ENCODE measurements at places on chromosomes 5 and 9.

GRCh38 chr9:75892216-75892911 is 1.9 kb downstream of the PCSK5 start:
- DNase-seq, result no peak

DNA sequence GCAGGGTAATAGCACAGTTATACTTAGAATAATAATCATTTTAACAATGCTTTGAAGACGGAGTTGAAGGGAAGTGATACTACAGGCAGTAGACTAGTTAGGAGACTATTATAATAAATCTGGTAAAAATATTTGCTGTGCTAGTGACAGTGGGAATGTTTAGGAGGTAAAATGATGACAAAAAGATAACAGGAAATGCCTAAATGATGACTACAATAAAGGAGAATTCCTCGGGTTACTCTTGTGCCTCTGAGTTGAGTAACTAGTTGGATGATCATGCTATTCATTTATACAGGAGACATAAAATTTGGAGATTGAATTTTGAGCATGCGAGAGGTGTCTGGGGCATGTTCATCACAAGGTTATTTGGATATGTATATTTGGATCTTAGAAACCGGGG is 32.2 kb upstream of the PAM start:
- no peak for DNase-seq

- DNase-seq, result no peak
Measured at GRCh38 chr9:81069923-81070322, 619.4 kb downstream of the TLE1 start.

GRCh38 chr9:104826079-104826775 is 62.3 kb downstream of the NIPSNAP3B start:
- no peak for DNase-seq

DNA sequence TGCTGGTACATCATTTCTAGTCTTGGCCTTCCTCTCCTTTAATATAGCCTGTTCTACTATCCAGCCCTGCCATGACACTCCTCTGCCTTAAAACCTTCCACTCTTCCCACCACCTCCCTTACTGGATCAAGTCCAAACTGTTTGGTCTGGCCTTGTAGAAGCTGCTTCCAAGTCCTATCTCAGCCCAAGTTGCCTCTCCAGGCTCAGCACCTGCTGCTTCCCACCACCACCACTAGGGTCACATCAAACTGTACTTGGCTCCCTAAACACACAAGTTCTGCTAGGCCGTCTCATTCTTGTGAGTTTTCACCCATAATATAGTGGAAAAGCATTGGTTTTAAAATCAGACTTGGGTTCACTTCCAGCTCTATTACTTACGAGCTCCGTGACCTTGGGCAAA is 1.4 kb downstream of the NDUFA8 start:
- no peak for DNase-seq

GRCh38 chr5:169746147-169746694 is 109.1 kb downstream of the DOCK2 start:
- DNase-seq, result no peak

GRCh38 chr5:55547781-55548180 is 13.0 kb upstream of the PLPP1 start:
- DNase-seq, result no peak

DNA sequence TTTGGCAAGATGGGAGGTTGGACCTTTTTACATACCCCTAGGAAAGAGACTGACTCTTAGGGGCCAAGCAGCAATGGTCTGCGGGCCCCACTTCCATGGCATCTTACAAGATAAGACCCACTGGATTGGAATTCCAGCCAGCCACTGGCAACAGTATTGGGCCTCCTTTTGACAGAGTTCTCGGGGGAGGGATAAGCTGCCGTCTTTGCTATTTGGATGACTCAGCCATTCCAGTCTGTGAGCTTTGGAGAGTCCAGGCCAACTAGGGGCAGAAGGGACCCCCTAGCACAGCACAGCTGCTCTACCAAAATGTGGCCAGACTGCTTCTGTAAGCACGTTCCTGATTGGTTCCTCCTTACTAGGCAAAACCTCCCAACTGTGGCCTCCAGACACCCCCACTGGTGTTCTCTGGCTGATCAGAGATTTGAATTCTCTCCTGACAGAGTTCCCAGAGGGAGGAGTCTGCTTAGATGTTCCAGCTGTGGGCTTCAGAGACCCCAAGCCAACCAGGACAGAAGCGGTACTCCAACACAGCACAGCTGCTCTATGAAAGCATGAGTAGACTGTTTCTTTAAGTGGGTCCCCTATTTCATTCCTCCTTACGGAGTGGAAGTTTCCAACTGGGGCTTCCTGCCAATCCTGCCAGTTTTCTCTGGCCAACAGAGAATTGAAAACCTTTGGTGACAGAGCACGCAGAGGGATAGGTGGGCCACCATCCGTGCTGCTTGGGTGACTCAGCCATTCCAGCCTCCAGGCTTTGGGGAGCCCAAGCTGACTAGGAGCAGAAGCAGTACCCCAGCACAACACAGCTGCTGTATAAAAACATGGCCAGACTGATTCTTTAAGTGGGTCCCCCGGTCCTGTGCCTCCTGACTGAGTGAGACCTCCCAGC is 672.1 kb upstream of the RIOK2 start:
- no peak for DNase-seq

DNA sequence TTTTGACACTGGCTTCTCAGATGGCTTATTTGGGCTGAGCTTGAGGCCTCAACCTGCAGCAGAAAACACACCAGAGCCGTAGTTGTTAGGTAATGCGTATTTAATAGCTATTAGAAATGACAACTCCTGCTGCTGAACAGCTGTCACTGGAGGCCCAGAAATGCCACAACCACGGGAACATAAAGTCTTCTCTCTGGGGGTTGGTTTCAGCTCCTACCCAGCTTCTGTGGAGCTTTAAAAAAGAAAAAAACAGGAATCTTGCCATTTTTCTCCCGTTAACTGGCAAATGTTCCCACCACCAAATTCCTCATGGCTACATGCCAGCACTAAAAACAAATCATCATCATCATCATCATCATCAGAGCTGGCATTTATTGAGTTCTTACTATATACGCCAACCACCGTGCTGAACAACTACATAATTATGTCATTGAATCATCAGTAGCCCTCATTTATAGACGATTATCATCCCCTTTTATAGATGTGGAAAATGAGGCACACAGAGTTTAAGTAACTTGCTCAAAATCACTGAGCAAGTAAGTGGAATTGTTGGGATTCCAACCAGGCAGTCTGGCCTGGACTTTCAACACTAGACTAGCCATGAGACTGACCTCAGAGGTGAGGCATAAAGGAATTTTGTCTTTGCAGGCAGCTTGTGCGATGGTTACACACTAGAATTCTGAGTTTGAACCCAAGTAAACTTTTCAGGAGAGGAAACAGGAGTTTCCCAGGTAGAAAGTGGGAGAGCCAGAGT is 185.3 kb upstream of the WWC1 start:
- DNase-seq, result no peak

GRCh38 chr5:37375091-37375490 is 4.0 kb upstream of the WDR70 start:
- DNase-seq, result no peak

- no peak for DNase-seq
Measured at GRCh38 chr9:127035423-127035822, 87.0 kb downstream of the ANGPTL2 start.

GRCh38 chr5:54769746-54770145 is 215.6 kb downstream of the ESM1 start:
- no peak for DNase-seq

DNA sequence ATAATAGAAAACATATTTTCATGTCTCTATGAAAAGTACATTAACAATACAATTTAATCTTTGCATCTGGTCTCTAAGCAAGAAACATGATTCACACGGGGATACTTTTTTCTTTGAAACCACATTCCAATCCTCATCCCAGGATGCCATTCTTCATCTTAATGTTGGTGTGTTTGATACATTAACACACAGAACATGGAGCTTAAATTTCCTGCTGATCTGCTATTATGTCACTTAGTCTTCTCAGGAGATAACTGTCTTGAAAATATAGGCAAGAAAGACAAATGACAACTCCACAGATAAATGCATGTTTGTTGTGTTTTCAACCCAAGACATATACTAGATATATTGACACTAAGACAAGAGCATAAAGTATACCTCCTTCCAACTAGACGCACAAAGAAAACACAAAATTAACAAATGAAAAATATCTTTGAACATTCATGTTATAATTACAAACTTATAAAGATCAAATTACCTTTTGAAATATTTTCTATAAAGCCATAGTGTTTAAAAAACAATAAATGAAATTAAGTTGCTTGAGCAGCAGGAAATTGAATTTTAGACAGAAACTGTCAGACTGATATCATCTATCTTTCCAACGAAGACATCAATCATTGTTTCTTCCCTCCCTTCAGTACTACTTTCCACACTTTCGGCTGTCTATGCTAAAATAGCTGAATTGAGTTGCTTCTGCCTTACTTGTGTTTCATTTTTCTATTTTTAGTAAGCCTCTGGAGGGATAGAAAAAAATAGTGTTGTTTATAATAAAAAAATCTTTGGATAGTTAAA is 1676.7 kb upstream of the CDH9 start:
- DNase-seq, result no peak

GRCh38 chr5:1195439-1195838 is 6.0 kb upstream of the SLC6A19 start:
- no peak for DNase-seq

GRCh38 chr5:15344954-15345353 is 155.0 kb upstream of the FBXL7 start:
- DNase-seq, result no peak

- no peak for DNase-seq
Measured at GRCh38 chr5:57486027-57486602, 3.5 kb upstream of the ACTBL2 start.

GRCh38 chr9:126561582-126561981 is 52.1 kb upstream of the LMX1B start:
- DNase-seq, result no peak

GRCh38 chr5:142472306-142472951 is 147.6 kb upstream of the SPRY4 start:
- no peak for DNase-seq

GRCh38 chr9:95080961-95081647 is 236.4 kb downstream of the FANCC start:
- DNase-seq, result no peak

GRCh38 chr9:127707766-127708165 is 978 bp downstream of the CFAP157 start:
- DNase-seq, result no peak

- no peak for DNase-seq
Measured at GRCh38 chr5:77725616-77726015, 50.5 kb downstream of the TBCA start.

DNA sequence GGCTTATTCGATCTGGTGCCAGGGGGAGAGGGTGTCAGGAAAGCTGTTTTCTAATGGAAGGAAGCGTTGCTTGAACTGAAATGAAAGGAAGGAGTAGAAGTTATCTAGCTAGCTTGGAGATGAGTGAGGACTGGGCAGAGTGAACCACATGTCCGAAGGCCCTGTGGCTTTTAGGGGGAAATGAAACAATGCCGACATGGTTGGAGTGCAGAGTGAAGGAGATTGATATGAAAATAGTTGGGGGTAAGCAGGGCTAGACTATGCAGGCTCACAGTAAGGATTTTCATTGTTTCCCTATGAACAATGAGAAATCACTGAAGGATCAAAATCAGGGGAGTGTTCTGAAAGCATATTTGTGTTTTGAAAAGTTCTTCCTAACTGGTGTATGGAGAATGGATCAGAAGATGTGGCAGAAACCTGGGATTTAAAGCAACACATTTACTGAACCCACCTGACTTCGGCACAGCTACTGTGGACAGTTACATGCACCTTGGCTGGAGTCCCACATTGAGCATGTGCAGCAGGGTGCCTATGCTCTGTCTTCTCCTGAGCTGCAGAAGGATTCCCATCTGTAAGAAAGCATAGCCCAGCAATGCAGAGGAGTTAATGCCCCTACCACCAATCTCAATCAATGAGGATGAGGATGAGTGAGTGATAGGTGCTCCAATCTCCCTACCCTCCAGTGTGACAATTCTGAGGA is 144.4 kb upstream of the TBCA start:
- DNase-seq, result no peak

GRCh38 chr5:64340293-64340692 is 165.5 kb upstream of the RGS7BP start:
- no peak for DNase-seq

DNA sequence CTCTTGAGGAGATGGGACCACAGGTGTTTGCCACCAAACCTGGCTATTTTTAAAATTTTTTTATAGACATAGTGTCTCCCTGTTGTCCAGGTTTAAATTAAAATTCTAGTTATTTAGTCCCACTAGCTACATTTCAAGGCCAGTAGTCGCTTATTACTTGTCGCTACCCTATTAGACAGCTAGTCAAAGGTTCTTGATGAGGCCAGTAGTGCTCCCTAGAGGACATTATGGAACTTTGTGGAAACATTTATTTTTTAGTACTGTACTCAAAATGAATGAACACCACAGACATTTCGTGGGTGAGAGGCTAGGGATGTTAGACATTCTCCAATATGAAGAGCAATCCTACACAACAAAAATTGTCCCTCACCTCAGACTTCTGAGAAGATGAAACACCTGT is 14.4 kb upstream of the GRXCR2 start:
- no peak for DNase-seq

GRCh38 chr5:178112545-178112944 is 787 bp upstream of the N4BP3 start:
- no peak for DNase-seq

- DNase-seq, result no peak
Measured at GRCh38 chr5:157306692-157307471, 41.0 kb downstream of the CYFIP2 start.

DNA sequence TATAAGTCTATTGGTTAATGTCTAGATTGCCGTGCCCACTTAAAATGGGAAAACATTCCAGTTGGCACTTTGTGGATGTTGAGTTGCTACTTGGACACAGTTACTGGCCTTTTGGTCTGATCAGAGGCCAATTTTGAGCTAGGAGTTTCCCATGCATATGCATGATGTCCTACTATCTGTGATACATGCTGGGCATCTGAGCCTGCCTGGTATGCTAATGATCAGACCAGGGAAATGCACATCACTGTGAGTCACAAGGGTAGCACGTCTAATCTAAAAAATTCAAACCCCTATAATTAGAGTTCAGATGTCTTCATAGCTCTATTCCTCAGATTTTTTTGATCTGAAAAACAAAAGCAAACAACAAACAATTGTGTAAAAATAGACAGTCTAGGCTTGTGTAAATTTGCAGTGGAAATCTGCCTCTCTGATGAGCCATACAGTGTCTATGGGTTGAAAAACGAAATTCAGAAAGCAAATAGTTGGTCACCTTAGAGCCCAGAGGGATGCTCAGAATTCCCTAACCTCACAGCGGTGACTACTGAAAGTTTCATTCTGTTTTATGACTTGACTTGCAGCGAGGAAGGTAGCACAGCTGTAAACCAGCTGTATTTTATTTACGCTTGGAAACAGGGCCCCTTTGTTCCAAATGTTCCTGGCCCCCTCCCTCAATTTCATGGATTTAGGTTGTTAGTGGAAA is 37.3 kb downstream of the PALM2AKAP2 start:
- no peak for DNase-seq

All from NCI-H2107 (cell line).